ENCODE measurements at places on chromosomes 5 and 9.

DNA sequence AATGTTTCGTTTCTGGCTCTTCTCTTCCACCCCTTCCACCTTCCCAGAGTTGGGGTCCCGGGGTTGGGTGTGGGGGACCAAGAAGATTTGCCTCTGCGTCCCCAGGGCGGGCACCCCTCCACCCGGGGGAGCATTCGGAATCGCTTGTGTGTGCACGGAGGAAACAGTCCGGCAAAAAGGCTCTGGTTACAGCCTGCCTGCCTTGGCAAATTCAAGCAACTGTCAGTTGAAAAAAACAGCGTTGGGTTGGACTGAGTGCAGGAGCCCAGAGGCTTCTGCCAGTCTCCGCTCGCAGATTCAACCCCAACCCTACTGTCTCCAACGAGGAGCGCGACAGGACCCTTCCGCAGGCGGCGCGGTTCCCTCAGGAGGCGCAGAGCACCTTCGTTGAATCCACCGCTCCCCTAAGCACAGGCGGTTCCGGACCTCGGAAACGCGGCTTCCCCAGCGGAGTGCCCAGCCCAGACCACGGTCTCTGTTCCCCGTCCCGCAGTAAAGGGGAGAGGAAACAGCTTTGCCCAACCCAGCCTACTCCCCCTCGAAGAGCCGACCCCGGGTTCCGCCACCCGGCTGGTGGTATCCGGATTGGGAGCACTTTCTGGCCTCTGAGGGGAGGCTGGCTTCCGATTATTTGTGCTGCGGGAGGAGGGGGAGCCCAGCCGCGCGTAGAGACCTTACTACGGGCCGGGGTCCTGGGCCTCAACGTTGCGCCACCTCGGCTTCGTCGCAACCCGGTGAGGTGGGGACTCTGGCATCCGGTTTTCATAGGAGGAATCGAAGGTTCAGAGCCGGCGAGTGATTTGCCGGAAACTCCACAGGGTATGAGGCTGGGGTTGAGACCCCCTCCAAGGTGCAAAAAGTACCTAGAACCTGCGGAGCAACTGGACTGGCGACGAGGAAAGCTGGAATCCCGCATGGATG, 9.6 kb downstream of the LHX6 start:
- no peak for DNase-seq

- DNase-seq = no peak
Observed at GRCh38 chr5:45772402-45772801, 76.2 kb upstream of the HCN1 start.

- no peak for DNase-seq
Observed at GRCh38 chr5:53166183-53166495, 56.6 kb upstream of the MOCS2 start.

DNA sequence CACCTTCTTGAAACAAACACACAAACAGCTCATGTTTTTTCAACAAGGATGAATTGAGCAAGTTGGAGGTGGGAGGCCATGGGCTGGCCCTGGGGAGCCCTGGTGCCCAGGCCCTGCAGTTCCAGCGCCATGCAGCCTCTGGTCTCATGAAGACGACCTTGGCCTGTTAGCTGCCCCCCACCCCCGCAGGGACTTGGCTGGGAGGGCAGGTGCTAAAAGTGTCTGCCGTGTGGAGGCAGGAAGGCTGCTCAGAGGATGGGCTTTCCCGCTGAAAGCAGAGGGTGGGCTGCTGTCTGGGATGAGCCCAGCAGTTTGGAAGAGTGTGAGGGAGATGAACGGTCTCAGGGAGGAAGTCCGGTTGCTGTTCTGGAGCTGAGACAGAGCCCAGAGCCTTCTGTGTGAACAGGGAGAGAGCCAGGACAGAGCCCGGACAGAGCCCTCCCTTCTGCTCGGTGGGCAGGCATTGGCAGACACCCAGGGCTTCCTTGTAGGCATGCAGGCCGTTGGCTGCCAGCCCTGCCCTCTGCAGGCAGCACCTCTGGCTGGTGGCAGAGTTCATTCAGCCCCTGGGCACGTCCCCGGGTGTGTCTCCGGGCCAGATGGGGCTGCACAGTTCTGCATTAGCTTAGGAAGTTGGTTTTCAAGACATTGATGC, 18.7 kb downstream of the ROPN1L start:
- DNase-seq = no peak

DNA sequence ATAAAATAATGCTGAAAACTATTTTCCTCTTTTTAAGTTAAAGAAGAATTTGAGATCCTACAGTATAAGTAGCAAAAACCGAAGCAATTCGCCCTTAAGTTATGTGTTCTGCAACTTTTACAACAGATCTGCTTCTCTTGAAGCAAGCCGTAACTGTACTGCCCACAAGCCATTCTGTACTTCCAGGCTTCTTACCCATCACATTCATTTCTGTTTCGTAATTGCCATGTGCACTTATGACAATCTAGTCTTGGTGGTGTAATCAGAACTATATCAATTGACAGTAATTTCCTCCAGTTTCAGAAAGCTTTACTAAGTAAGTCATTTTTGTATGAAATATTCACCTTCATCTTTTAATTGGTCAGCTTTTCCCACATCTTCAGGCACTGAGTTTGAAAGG, 13.8 kb downstream of the SGTB start:
- DNase-seq = no peak

DNA sequence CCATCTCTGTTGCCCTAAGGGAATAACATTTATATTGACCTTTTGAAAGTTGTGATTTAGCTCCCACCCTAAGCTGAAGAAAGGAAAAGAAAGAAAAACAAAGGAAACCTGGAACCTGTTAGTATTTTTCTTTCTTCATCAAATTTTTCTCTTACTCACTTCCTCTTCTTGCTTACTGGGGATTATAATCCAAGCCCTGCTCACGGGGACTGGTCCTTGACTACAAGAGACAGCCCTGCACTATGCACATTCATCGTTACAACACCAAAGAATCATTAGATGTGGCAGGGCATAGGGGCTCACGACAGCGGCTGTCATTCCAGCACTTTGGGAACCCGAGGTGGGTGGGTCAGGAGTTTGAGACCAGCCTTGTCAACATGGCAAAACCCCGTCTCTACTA, 37.8 kb upstream of the LPAR1 start:
- DNase-seq = no peak

GRCh38 chr5:116646611-116647289, 72.1 kb upstream of the SEMA6A start:
- DNase-seq = no peak

GRCh38 chr5:168013546-168013945, 277.9 kb upstream of the WWC1 start:
- DNase-seq = no peak

GRCh38 chr5:173139631-173140030, 4.7 kb upstream of the BNIP1 start:
- DNase-seq = no peak
